ENCODE measurements at places on chromosomes 5 and 9.

GRCh38 chr5:130528474-130528873 is 624.2 kb downstream of the CHSY3 start:
- DNase-seq, result no peak
- no peak overlapping the region for H3K27ac ChIP-seq
- H3K4me1 ChIP-seq, result no peaks in the 10 kb centered on the region

DNA sequence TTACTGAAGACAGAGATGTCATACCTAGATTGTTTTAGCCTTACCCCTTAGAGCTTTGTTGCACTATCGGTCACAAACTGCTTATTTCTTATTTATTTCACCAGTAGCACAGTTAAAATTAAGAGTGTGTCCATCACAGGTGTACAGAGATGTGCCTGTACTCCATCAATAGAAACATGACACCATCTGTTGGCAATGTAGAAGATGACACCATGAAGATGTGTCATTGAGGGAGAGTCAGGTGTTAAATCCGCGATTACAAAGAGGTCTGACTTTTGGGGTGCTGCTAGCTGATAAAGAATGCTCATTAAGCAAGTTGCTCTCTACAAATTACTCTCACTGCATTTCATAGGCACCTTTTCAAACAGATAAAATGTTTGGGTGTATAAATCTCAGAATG is 164.4 kb downstream of the SMARCA2 start:
- no peaks in the 10 kb centered on the region for H3K4me1 ChIP-seq
- H3K36me3 ChIP-seq, result peaks cover 24% of the 10 kb centered on the region
- no peaks in the 10 kb centered on the region for H3K27me3 ChIP-seq
- H3K4me3 ChIP-seq, result no peak overlapping the region
- H3K27ac ChIP-seq, result no peak overlapping the region

GRCh38 chr9:71549023-71549422 is 219.3 kb downstream of the CEMIP2 start:
- H3K4me3 ChIP-seq, result no peak overlapping the region
- no peak for DNase-seq
- no peaks in the 10 kb centered on the region for H3K27me3 ChIP-seq
- no peak overlapping the region for H3K27ac ChIP-seq
- H3K4me1 ChIP-seq, result no peaks in the 10 kb centered on the region

DNA sequence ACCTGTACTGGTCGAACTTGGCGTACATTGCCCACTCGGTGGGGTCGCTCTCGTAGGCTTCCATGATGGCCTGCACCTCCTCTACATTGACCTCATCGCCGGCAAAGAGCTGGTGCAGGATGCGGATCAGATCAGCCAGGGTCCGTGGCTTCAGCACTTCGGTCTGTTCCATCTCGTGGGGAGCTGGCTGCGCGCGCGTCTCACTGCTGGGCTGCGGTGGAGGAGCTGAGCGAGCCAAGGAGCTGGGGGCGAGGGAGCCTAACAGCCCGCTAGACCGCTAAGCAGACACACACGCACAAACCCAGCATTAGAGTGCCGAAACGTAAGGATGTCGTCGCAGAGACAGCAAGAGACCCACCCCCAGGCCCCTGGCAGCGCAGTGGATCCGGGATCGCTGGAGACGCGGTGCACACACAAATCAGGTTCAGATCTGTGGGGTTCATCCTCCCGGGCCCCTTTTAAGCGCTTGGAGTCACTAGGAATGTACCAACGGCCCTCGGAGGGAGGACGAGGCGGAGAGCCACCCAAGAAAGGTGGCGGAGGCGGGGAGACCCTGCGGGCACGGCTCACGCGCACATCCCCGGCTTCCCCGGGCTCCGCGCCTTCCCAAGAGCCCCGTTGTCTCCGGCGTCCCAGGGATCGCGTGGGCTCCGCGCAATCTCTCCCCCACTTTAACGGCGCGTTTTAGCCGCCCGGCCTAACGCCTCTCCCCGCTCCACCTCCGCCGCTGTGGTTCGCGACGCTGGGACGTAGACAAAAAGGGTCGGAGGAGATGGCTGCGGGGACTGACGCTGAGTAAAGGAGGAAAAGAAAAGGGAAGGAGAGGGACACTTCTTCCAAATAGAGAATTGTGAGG is at the start of gene CDO1:
Gene CDO1, minus strand, starts transcription at position 434 of the 856 bp plus-strand sequence. Its CDS starts 262 bp downstream, at position 172.
- H3K36me3 ChIP-seq, result no peaks in the 10 kb centered on the region
- no peaks in the 10 kb centered on the region for H3K4me1 ChIP-seq
- H3K27ac ChIP-seq, result peak within 1 kb of the TSS; percentile 72
- peaks cover 30% of the 10 kb centered on the region for H3K27me3 ChIP-seq
- peak within 1 kb of the TSS; percentile 51 for H3K4me3 ChIP-seq

- no peaks in the 10 kb centered on the region for H3K27me3 ChIP-seq
- H3K4me1 ChIP-seq, result peaks cover 6% of the 10 kb centered on the region
- H3K4me3 ChIP-seq, result no peak overlapping the region
- H3K36me3 ChIP-seq, result no peaks in the 10 kb centered on the region
- no peak overlapping the region for H3K27ac ChIP-seq
Observed at GRCh38 chr5:138579517-138579863, 4.3 kb upstream of the HSPA9 start.

GRCh38 chr5:81650987-81651386 is 99.9 kb downstream of the SSBP2 start:
- no peak overlapping the region for H3K27ac ChIP-seq
- H3K27me3 ChIP-seq, result no peaks in the 10 kb centered on the region
- H3K36me3 ChIP-seq, result no peaks in the 10 kb centered on the region
- H3K4me3 ChIP-seq, result no peak overlapping the region
- no peaks in the 10 kb centered on the region for H3K4me1 ChIP-seq

GRCh38 chr5:14674983-14675854 is 10.7 kb downstream of the OTULIN start:
- peaks cover 6% of the 10 kb centered on the region for H3K36me3 ChIP-seq
- peak overlapping the region; percentile 63 for H3K27ac ChIP-seq
- H3K27me3 ChIP-seq, result no peaks in the 10 kb centered on the region
- H3K4me3 ChIP-seq, result no peak overlapping the region
- no peak for DNase-seq

DNA sequence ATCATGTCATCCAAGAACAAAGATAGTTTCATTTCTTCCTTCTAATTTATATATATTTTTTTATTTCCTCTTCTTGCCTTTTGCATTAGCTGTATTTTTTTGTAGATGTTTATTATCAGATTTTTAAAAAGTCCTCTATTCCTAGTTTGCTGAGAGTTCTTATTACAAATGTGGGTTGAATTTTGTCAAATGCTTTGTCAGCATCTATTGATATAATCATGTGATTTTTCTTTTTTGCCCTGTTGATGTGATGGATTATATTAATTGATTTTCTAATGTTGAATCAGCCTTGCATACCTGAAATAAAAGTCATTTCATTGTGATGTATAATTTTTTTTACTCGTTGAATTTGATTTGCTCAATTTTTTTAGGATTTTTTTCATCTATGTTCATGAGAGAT is 46.9 kb downstream of the FOXB2 start:
- H3K4me1 ChIP-seq, result no peaks in the 10 kb centered on the region
- no peaks in the 10 kb centered on the region for H3K36me3 ChIP-seq
- H3K27me3 ChIP-seq, result no peaks in the 10 kb centered on the region
- H3K4me3 ChIP-seq, result no peak overlapping the region
- no peak for DNase-seq
- no peak overlapping the region for H3K27ac ChIP-seq

DNA sequence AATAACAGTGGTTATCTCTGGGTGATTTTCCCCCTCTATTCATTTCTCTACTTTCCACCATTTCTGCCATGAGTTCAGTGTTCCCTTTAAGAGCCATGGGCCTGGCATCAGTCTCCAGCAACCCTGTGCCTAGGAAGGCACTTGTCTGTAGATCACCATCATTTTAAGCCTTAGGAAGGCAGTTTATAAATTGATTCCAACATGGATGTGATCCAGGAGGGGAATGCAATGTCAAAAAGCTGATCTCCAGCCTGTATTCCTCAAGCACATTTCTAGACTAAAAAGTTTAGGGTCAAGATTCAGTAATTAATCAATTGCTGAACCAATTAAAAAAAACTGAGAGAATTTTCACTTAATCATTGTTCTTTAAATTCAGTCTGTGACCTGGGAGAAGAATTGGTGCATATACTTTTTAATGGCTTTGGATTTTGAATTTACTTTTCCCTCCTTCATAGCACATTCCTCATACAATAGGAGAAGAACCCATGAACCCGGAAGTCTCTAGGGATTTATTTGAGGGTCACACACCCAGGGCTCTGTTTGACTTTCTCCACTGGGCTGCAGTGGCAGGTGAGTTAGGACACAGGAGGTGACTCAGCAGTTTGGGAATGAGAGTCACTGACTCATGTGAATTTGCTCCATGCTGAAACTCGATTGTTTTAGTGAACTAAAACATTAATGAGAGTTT is 6.1 kb upstream of the ERMP1 start:
- H3K36me3 ChIP-seq, result no peaks in the 10 kb centered on the region
- peaks cover 1% of the 10 kb centered on the region for H3K4me1 ChIP-seq
- no peak for DNase-seq
- H3K4me3 ChIP-seq, result no peak overlapping the region

DNA sequence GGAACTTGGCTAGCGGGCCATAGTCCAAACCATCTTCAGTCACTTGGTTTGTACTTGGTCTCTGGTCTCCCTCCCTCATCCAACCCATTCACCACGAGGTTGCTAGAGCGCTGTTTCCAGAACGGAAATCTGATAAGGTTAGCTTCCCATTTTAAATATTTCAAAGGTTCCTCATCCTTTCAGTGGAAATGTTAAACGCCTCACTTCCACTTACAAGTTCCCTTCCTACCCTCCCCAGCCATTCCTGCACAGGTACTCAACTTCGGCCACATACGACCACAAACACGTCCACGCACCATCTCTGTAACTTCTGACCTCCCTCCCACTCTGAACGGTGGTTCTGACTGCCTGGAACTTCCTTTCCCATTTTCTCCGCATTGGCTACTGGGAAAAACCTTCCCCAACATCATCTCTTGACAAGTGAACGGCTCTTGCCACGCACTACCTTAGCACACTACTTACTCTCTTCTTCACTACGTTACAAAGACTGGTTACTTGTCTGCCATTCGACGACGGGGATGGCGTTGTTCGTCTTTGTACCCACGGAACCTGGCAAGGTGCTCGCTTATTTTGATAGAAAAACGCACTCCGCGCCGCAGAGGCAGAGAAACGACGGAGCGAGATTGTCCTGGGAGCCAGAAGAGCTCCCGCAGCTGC is 629 bp downstream of the CCNH start:
- peaks cover 27% of the 10 kb centered on the region for H3K36me3 ChIP-seq
- H3K27me3 ChIP-seq, result no peaks in the 10 kb centered on the region
- DNase-seq, result peak; percentile 45
- H3K27ac ChIP-seq, result peak overlapping the region; percentile 99

DNA sequence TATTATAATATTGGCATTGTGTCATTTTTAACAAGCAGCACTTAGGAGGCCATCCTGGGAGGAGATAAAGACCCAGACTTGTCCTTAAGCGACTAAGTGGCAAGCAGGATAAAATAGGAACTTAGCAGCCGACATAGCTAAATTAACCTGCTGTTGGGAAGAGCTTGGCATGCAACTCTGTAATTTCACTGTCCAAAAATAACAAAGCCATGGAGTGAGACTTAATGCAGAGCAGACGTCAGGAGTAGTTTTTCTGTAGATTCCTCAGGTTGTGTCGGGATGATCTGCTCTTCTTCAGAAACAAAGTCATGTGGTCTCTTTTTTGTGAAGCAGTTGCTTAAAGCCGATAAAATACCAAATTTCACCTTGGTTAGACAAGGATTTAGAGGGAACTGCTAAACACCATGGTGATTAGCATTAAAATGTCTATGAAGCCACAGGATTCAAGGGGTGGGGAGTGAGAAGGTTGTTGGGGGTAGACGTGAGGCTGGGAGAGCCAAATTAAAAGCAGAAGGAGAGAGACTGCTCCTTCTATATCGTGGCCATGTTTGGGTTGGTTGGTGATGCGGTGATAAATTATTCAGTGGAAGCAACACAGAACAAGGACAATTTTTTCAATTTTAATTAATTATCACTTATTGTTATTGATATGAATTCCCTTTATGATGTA is 303.0 kb downstream of the CSNK1G3 start:
- no peak overlapping the region for H3K27ac ChIP-seq
- no peak overlapping the region for H3K4me3 ChIP-seq
- H3K4me1 ChIP-seq, result no peaks in the 10 kb centered on the region
- H3K27me3 ChIP-seq, result no peaks in the 10 kb centered on the region

GRCh38 chr5:137304226-137304874 is 194.8 kb downstream of the SPOCK1 start:
- peaks cover 20% of the 10 kb centered on the region for H3K4me1 ChIP-seq
- DNase-seq, result no peak
- no peak overlapping the region for H3K27ac ChIP-seq
- H3K27me3 ChIP-seq, result no peaks in the 10 kb centered on the region
- H3K36me3 ChIP-seq, result no peaks in the 10 kb centered on the region
- no peak overlapping the region for H3K4me3 ChIP-seq

- H3K27me3 ChIP-seq, result no peaks in the 10 kb centered on the region
- no peak overlapping the region for H3K4me3 ChIP-seq
- H3K27ac ChIP-seq, result no peak overlapping the region
Observed at GRCh38 chr5:39631958-39632357, 207.2 kb upstream of the DAB2 start.

GRCh38 chr9:98450496-98450895 is 195.0 kb upstream of the TBC1D2 start:
- H3K4me1 ChIP-seq, result no peaks in the 10 kb centered on the region
- no peaks in the 10 kb centered on the region for H3K36me3 ChIP-seq
- H3K27me3 ChIP-seq, result peaks cover 2% of the 10 kb centered on the region
- H3K4me3 ChIP-seq, result no peak overlapping the region
- DNase-seq, result no peak

DNA sequence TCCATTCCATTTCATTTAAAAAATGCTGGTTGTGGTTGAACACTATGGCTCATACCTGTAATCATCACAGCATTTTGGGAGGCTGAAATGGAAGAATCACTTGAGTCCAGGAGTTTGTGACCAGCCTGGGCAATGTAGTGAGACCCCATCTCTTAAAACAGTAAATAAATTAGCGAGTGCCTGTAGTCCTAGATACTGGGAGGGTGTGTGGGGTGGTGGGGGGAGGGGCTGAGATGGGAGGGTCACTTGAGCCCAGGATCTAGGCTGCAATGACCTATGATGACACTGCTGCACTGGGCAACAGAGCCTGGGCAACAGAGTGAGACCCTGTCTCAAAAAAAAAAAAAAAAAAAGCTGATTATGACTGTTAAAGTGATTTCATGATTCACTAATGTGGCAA is 29.1 kb downstream of the DDX46 start:
- no peak overlapping the region for H3K4me3 ChIP-seq
- no peak overlapping the region for H3K27ac ChIP-seq
- DNase-seq, result no peak
- H3K4me1 ChIP-seq, result no peaks in the 10 kb centered on the region
- no peaks in the 10 kb centered on the region for H3K27me3 ChIP-seq
- peaks cover 65% of the 10 kb centered on the region for H3K36me3 ChIP-seq

GRCh38 chr5:178145965-178146820 is 7.5 kb downstream of the NHP2 start:
- peaks cover 100% of the 10 kb centered on the region for H3K36me3 ChIP-seq
- no peak overlapping the region for H3K27ac ChIP-seq
- no peaks in the 10 kb centered on the region for H3K4me1 ChIP-seq
- H3K27me3 ChIP-seq, result no peaks in the 10 kb centered on the region
- H3K4me3 ChIP-seq, result no peak overlapping the region

DNA sequence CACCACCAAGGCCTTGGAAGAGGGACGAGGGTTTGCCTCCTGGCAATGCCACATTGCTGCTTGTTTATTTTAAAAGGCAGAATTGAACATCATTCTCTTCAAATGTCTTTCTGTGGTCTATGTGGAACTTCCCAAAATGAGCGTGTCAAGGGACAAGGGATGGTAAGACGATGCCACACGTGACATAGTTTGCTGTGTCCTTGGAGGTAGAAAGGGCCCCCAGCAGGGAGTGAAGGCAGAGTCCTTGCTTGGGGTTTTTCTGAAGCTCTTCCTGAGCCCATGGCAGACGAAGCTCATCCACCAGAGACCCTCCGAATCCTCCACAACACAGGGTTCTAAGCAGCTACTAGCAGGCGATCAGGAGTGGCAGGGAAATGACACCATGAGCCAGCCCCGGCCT is 28.3 kb downstream of the PRRX2 start:
- H3K4me1 ChIP-seq, result no peaks in the 10 kb centered on the region
- no peaks in the 10 kb centered on the region for H3K36me3 ChIP-seq
- H3K27me3 ChIP-seq, result no peaks in the 10 kb centered on the region
- H3K4me3 ChIP-seq, result no peak overlapping the region
- DNase-seq, result no peak

All from tibial artery (tissue), 4 donors.